ENCODE measurements at places on chromosomes 11 and 22.
A peak's percentile ranks its signal among the peaks of the same experiment; 100 is the strongest.

DNA sequence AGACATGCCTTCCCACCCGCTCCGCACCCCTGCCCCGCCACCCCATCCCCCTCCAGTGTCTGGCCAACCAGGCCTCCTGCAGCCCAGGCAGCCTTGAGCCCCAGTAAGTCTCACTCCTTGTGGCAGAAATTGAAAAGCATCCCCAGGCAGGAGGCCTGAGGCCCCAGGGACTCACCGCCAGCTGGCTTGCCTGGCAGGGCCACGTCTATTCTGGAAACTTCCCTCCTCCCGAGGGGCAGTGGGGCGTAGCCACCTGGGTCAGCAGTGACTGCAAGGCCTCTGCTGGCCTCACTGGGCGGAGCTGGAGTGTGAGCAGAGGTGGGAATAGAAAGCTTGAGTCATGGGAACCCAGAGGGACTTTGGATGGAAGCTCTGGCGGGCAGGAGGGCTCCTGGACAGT lies 26.3 kb downstream of the ANO1 start:
- no peak for DNase-seq

- no peak for DNase-seq
Observed at GRCh38 chr11:116543911-116544475, 228.8 kb downstream of the BUD13 start.

DNA sequence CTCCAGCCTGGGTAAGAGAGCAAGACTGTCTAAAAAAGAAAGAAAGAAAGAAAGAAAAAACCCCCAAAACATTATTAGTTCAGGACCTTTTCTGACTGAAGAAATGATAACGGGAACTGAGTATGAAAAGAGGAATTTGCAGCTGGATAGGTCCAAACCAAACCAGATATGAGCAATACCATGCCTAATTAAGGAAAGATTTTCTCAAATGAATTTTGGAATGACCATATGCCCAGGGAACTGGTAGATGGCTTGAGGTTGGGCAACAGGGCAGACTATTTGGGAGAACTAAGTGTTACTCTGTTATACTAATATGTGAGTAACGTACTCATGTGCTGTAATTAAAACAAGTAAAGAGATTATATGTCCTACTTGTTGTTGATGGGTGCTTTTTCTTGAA lies 186.1 kb downstream of the TMEM135 start:
- DNase-seq: no peak

DNA sequence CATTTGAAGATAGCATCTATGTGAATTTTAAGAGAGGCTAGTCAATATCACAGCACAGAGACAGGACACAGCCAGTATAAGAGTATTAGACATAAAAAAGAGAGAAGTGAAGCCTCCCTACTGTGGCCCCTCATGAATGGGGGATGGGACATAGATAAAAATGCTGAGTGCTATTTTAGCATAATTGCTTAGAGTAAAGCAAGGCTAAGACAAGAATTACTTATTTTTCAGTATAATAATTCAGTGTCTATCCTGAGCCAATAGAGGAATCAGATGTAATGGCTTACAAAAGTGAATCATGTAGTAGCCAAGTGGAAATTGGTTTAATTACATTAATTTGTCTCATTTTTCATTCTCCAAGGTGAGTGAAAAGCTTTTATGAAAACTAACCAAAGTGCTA lies 419.5 kb downstream of the NELL1 start:
- DNase-seq: no peak

GRCh38 chr11:132691848-132692550 lies 840.3 kb downstream of the OPCML start:
- no peak for DNase-seq

DNA sequence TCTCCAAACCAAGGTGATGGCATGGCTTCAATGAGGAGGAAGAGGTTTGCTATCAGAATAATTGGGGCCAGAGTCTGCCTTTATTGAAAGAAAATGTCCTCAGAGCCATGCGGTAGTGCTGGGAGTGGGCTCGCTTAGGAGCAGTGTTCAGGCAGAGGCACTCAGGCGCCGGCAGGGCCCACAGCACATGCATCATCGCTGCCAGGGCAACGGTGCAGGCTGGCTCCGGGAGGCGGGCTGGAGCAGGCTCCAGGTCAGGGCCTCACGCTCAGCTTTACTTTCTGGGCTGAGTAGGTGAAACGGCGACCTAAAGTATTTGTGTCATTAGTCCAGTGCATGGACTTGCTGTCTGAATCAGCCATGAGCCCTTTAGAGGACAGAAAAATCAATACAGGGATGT lies 169.9 kb upstream of the CCDC90B start:
- no peak for DNase-seq

DNA sequence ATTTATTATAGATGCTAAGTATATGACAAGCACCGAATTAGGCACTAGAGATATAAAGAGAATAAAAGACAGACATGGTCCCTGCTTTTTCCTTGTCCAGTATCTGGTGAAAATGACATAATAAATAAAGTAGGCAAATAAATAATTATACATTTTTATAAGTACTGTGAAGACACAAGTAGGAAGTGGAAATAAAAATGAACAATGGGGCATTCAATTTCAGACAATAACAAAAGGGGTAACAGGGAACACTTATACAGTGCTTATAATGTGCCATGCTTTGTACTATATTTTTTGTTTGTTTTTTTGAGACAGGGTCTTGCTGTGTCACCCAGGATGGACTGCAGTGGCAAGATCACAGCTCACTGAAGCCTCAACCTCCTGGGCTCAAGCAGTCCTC lies 4.3 kb downstream of the KBTBD3 start:
- no peak for DNase-seq

- no peak for DNase-seq
Observed at GRCh38 chr11:26834601-26835000, 112.7 kb upstream of the SLC5A12 start.

DNA sequence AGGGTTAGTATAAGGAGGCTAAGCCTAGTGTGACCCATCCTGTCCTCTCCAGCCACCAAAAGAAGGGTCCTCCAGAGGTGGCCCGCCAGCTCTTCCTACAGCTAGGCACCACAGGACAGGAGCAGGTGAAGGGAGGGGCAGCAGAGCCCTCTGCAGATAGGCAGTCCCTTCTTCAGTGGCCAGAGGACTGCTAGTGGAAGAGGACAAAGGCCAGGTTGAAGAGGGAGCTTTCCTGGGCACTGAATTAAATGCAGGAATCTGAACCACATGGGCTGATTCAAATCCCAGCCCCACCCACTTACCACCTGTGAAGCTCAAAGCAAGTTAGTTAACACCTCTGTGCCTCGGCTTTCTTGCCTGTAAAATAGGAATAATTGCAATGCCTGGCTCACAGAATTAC lies 409.5 kb downstream of the NXPE2 start:
- DNase-seq: no peak

GRCh38 chr11:69445131-69445470 lies 36.4 kb upstream of the LINC01488 start:
- no peak for DNase-seq

DNA sequence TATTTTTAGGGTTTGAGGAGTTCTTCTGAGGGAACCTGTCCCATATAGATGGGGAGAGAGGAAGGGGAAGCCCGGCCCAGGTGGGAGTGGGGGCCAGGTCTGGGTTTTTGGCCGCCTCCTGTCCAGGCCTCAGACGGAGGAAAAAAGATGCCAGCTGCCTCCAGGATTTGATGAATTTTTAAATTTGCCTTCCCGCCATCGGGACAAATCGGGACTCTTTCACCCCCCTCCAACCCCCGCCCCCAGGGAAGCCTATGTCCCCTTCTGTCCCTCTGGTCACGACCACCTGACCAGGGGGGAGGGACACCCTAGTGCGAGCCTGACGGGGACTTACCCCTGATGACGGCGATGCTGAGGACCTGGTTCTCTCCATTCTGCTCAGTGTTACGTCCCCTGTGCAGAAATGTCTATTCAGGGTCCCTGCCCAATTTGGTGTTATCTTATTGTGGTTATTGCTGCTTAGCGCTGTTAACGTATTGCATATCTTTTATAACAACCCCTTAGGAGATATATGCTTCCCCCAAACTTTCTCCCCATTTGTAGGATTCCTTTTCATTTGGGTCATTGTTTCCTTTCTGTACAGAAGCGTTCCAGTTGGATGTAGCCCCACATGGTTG lies 115.9 kb upstream of the GRK3 start:
- DNase-seq: peak; percentile 10

- DNase-seq: no peak
Observed at GRCh38 chr11:72308226-72309073, 64.5 kb upstream of the PHOX2A start.

DNA sequence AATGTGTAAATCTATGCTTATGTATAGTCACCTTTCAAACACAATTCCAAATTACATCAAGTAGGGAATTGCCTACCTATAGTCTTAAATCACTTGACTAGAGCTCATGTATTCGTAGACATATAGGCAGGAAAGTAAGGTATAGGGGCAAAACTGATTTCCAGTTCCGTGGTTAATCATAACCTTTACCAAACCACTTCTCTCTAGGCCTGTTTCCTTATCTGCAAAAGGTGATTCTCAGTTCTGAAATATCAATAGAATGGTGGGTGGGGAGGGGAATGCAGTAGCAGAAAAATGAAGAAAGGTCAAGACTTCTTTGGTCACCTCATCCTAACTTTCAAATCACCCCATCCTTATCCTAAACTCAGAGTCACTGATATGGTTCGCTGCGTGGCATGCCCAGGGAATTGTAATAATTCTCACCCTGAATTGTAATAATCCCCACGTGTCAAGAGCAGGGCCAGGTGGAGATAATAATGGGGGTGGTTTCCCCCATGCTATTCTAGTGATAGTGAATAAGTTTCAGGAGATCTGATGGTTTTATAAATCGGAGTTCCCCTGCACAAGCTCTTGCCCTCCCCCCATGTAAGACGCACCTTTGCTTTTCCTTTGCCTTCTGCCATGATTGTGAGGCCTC lies 1.9 kb upstream of the ANO5 start:
- DNase-seq: no peak

DNA sequence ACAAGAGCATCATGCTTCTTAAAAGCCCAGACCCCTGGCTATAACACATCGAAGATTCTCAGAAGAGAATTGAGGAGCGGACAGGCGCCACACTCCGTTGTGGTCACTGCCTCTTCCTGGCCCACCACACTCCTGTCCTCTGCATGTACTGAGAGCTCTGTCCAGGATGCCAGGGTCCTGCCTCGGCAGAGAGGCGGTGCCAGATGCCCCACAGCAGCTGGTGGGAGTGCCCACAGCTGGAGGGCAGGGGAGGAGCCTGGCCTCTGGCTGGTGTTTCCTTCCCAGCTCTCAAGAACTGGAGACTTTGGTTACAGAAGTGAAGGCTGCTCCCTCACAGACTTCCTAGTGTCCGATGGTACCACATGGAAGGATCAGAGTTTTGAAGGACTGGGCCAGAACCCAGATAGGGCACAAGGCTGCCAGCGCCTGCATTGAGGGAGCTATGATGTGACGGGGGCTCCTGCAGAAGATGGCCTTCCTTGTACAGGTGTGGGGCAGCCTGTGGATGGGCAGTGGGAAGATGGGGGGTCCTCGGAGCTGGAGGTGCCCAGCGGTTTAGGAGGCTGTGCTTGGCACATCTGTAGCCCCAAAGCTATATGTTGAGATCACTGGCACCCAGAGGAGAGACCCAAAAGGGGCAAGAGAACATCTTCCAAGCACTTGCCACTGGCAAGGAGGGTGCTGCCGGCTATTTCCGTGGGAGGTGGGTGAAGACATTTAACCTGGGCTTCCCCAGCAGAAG lies 19.4 kb downstream of the RSPH14 start:
- DNase-seq: no peak

DNA sequence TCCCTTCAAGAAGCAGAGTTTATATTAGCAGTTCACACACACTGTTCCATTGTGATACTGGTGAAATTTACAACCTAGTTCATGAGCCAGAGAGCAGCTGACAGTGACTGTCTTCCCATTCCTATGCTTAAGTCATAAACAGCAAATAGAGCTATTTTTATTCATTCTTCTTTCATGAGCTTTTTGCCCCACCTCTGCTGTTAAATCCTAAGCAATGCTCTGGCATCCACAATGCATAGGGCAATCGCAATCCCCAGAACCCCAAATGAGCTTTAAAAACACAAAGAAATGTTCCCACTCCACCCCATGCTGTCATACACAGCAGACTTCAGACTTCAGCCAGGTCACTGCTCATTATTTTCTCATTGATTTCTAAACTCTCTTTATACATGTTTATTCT lies 307.5 kb downstream of the ETS1 start:
- DNase-seq: no peak

DNA sequence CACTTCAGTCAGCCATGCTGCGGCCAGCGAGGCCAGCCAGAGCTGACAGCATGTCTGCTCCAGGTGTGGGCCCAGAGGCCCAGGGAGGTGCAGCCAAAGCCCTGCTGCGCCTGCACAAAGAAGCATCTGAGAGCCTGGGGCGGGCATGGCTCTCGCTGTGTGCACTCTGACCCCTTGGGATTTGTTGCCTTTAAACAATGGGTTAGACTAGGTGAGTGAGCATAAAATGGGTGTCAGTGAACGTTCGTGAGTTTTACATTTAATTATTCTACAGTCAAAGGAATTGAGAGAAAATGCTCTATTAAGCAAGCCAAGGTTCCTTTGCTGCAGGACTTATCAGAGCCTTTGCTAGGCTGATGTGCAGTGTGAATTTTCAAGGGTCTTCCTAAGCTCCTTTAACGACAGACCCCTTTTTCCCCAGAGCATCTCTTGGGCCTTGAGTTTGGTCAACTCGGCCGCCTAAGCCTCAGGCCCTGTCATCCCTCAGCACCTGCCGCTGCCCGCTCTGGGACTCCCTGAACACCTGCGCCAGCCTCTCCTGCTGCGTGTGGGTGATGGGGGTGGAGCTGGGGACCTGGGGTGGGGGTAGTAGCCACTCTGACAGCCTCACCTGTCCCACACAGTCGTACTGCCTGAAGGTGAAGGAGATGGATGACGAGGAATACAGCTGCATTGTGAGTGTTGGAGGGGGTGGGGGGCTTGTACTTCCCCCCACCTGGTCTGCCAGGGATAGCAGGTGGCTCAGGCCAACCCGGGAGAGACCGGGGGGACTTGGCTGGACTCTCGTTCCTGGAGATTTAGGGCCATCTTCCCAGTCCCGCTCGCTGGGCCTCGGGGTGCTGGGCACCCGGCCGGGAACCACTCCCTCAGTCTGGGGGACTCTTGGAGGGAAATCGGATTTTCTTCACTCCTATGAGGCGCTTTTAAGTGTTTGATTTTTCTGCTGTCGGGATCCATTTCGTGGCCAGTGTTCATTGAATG lies 10.5 kb downstream of the SLC16A8 start:
- DNase-seq: no peak

GRCh38 chr11:4644233-4644632 lies 451 bp downstream of the OR51E1 start:
- no peak for DNase-seq

DNA sequence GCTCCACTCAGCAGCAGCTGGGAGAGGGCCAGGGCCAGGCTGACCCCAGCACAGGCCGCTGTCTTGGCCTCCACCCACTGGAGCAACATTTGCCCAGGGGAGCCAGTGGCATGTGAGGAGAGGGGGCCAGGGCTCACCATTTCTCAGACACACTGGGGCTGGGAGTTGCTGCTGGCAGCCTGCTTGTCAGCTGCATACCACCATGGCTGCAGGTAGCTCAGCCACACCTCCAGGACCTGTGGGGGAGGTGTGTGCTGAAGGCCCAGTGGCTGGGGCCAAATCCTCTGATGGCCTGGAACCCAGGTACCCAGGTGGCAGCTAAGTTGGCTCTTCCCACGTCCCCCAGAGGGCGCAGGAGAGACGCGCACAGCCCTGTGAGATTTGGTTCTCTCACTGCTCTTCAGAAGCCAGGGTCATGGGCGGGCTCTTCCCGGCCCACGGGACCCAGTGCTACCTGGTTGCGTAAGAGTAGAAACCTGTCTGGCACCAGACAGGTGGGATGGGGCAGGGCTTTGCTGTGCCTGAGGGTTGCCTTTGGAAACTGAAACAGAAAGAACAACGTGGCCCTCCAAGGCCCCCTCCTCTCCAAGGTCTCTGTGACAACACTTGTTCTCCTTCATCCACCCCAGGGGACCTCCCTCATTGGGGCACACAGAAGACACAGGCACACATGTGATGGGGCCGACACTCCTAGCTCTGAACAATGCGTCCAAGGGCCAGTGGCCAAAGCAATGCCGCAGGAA lies 98.8 kb downstream of the MED15 start:
- peak; percentile 75 for DNase-seq
